ENCODE measurements at places on chromosomes 1 and 21. TPM values are rescaled to one million over a fixed set of nuclear protein-coding genes. Genes with fewer than 3 reads are reported as not detected.

LCE3E gene
- not detected for total RNA-seq

SLC35F3 gene
- 0.72 TPM for total RNA-seq

WDR64 gene
- not detected for total RNA-seq

COL9A2 gene
- 6.5 TPM for total RNA-seq

LCE6A gene
- total RNA-seq, result not detected

CSMD2 gene
- total RNA-seq, result 2.1 TPM

HCRTR1 gene
- not detected for total RNA-seq

HHIPL2 gene
- total RNA-seq, result not detected

FCGR3A gene
- 3.4 TPM for total RNA-seq

PDPN gene
- total RNA-seq, result 10.5 TPM

AMY1B gene
- not detected for total RNA-seq

GNG12 gene
- total RNA-seq, result 68.1 TPM

AMPD1 gene
- 31.1 TPM for total RNA-seq

SYT6 gene
- total RNA-seq, result 0.10 TPM

EXO1 gene
- total RNA-seq, result 3.2 TPM

REN gene
- not detected for total RNA-seq

BLACAT1 gene
- total RNA-seq, result 0.31 TPM

MEX3A gene
- total RNA-seq, result 4.0 TPM

ANGPTL7 gene
- 12.0 TPM for total RNA-seq
